ENCODE measurements at places on chromosomes 2 and 18.

DNA sequence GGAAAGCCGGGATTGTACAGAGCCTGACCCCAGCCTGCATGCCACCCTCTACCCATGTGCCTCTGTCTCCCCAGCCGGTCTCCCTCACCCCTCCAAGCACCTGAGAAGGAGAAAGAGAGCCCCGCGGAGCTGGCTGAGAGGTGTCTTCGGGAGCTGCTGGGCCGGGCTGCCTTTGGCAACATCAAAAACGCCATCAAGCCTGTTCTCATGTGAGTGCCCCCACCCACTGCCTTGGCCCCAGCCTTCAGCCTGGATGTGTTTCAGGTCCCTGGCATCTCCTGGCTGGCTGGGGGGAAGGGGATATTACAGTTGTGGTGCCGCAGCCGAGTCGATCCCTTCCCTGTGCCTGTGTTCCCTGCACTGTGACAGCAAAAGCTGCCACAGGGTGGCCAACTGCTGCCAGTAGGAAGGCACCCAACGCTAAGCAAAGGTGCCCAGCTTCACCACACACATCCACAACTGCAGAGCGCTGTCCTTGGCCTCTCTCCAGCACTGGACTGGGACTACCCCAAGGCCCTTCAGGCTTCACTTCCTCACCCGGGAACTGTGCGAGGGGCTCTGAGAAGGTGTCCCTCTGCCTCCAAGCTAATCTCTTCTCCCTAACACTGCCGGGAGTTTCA lies 38.4 kb downstream of the POMC start:
- DNase-seq: no peak

DNA sequence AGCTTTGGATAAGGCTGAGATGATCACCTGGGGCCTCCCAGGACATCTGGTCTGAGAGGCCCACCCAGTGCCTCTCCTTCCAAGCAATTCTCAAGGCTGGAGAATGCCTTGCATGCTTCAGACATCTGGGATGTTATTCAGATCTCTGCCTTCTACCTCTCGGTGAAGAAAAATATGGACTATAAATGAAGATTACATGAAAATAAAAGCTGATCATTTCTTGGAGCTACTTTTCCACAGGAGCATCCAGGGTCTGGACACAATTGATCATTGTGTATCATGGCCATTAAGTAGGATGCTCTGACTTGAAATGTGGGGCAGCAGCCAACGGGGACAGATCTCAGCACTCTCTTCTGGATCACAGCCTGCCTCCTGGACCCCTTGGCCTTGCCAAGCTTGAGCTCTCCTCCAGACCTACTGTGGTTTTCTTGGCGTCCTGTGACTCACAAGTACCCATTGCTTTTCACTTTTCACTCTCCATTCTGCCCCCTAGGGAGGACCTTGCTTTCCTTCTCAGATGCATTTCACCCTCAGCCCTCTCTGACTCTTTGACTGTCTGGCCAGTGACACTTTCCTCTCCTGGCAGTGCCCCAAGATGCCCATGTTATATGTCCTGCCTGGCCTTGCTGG lies 203.1 kb downstream of the INSIG2 start:
- no peak for DNase-seq

DNA sequence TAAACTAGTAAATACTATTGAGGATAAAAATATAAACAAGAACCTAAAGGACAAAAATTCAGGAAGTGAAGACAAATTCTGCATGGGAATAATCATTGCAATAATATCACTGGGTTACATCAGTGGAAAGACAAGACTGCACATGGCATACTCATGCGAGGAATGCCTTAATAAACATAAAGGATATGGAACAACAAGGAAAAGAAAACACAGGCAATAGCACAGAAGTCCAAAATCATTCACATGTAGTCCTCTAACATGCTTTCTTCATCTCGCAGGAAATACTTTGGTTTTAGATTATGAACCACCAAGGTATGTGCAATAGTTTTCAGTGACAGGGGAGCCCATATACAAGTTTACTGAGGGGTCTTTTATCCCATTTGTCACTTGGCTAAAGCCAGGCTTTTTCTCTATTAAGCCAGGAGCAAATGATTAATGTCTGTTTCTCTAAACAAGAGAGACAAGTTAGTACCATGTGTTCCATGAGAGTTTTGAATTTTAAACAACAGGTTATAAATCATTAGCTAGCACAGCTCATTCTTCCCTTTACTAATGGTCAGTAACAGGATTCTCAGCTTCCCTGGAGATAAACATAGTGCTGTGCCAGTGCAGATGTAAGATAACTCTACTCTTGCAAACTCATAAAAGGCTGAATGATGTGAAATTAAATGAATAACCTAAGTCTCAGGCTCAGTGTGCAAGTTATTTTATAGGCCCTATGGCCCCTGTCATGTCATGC lies 353.6 kb upstream of the FSIP2 start:
- no peak for DNase-seq

GRCh38 chr2:131094463-131095281 lies 1.4 kb upstream of the FAM168B start:
- peak; percentile 20 for DNase-seq

- DNase-seq: no peak
These were observed 22.7 kb upstream of the NCK2 start for GRCh38 chr2:105721991-105722511.

DNA sequence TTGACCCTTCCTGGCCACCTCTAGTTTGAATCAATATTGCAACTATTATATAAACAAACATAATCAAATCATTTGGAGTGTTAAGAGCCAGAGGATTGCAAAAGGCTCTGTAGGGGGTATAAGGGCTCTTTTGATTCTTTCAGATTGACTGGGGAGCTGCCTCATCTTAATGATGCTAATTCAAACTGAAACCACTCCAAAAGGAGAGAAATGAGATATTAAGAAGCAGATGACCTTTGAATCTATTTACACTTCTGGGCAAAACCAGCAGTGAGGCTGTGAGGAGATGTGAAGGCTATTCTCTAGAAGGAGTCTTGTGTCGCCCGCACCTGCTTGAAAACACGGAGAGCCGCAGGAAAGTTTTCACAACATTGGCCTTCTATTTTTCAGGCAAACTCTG lies 311.2 kb upstream of the CRIM1 start:
- no peak for DNase-seq

- DNase-seq: no peak
These were observed 8.3 kb downstream of the CAPG start for GRCh38 chr2:85401844-85402243.

DNA sequence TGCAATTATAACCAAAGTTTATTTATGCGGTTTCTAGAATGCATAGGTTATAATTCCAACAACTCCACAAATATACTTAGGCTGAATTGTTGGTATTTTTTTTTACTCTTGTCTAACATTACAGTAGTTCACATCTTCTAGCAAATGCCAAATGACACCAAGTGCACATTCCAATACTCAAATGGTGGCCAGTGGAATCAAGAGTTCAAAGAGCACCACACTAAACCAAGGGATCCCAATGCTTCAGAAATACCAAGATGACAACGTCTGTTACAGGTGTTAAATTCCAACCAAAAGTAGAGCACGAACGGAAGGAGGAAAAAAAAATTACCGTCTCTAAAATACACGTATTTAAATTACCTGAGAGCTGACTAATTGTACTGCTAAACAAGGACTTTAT lies 136.2 kb downstream of the TMEM247 start:
- peak; percentile 10 for DNase-seq

DNA sequence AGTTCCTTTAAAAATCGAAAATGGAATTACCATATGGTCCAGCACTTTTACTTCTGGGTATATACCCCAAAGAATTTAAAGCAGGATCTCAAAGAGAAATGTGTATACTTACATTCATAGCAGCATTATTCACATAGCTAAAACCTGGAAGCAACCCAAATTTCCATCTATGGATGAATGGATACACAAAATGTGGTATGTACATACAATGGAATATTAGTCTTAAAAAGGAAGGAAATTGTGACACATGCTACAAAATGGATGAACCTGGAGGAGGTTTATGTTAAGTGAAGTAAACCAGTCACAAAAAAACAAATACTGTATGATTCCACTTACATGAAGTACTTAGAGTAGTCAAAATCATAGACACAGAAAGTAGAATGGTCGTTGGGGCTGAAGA lies 147.9 kb upstream of the LTBP1 start:
- no peak for DNase-seq

GRCh38 chr2:62238236-62238635 lies 42.3 kb downstream of the B3GNT2 start:
- no peak for DNase-seq

DNA sequence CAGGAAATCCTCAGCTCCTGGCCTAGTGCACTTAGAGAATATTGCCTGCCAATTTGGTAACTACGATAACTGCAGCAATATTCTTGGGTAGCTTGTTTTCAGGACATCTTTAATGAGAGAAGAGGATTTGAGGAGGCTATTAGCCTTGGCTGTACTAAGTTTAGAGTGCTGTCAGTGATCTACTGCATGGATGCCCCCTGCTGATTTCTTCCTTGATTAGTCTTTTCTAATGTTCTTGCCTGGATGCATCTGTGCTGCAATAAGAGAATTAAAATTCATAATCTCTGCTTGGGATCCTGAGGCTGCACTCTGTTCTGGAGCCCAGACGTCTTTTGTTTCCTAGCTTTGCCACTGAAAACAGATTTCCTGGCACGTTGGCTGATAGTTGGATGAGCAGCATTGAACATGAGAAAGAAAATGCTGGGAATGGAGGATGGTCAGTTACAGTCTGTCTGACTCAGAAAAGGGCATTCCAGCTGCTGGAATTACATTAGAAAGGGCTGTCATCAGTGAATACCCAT lies 115.4 kb downstream of the CCDC85A start:
- DNase-seq: no peak

- no peak for DNase-seq
These were observed 191.6 kb downstream of the SEPTIN10 start for GRCh38 chr2:109422071-109422757.

GRCh38 chr2:134458473-134458853 lies 204.6 kb downstream of the MGAT5 start:
- no peak for DNase-seq

- DNase-seq: peak; percentile 49
These were observed 109.0 kb upstream of the CBLN2 start for GRCh38 chr18:72652990-72653593.

DNA sequence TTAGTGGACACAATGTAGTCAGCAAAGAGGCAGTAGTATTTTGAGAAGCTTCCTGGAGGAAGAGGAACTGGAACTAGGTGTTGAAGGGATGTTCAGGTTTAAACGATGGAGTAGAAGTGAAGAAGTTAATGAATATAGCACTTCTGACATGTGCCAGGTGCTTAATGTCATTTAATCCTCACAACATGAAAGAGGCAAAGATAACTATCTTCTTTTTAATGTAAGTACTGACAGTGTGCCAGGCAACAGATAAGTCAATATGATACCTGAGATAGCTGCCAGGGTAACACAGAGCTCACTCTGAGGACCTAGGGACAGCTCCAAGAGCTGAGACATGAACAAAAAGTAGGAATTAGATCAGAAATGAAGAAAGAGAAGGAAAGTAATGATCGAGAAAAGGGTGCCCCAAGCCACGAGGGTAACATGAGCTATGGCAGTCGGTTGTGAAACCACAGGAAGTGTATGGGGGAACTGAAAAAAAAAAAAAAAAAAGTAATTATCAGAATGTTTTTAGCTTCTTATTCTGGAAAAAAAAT lies 140.7 kb downstream of the RNF144A start:
- DNase-seq: peak; percentile 22

GRCh38 chr2:3597567-3597966 lies 2.7 kb downstream of the COLEC11 start:
- DNase-seq: no peak

DNA sequence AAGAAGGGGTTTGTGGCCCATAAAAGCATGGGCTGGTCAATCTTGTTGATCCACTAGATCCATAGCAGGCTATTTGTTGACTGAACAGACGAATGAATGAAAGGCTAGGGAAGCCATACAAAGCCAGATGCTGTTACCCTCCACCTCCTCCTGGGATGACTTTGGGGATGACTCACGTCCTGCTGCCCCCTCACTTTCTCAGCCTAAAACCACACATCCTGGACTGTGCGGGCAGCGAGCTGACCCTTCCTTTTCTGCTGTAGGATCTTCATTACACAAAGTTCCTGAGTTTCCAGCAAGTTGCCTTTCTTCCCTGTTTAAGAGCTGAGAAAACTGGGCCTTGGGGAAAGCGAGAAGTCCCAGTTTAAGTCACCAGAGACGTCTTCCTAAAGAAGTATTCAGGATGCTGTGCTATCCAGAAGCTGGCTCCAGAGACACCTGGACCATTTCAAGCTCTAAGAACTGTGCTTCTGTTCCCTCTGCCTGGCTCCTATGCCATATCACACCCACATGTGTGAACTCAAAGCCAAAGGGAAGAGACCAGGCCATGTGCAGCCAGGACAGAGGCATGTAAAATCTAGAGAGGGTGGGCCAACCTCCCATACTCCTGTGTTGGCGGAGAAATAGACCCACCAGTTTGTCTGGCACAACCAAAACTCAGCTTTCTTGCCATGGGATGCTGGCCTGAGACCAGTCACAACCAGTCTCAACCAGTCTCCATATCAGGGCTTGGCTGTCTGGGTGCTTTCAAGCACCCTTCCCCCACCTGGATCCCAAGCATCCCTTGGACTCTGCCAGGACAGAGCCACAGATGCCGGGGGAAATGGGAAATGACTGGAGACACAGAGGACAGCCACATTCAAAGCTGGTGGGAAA lies 4.7 kb upstream of the SLC20A1 start:
- DNase-seq: no peak

DNA sequence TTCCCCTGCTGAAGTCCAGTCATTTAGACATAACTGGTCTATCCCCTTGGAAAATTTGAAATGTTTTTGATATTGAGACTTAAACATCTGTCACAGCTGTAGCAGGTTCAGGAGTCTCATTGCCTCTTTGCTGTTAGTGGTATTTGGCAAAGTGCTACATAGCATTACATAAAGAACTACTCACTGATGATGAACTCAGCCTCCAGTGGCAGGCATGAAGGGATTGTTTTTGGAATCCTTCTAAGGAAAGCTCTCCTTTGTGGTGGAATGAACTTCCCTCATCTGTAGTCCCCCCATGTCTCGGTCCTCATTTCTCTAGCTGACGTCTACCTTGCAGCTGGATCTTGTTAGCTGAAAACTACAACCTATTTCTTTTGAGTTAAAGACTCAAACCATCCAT lies 111.6 kb downstream of the TACR1 start:
- DNase-seq: no peak

DNA sequence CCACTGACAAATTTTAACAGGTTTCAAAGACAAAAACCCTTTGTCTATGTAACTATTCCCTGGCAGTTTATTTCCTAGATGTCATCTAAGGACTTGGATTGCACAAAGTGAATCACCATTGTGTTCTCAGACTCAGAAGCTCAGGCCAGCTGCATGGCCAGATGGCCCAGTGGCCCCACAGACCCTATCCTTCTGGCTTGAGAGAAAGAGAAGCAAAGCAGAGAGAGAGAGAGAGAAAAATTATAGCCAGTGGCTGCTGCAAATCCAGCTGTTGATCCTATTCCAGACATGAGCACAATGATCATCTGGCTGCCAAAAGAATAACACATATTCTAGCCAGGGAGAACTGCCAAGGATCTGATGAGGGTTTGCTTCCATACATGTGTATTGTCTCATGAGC lies 25.8 kb downstream of the CTLA4 start:
- DNase-seq: peak; percentile 96

DNA sequence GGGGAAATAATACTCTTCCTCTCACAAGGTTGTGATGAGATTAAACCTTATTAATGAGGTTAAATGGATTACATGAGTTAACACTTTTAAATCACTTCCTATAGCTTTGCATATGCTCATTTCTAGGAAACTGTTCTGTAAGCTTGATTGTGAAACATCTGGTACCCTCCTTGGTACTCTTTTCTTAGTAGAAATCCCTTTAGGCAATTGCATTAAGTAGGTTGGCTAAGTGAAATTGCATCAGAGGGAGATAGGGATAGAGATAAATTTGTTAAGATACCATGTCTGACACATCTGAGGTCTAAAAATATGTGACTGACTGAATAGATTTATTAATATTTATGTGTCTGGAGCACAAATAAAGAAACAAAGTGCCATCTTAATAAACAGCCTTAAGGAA lies 275.9 kb upstream of the MAP2 start:
- DNase-seq: no peak
